ENCODE measurements at places on chromosomes 6 and 20.

GRCh38 chr6:157069585-157069984 lies 253.7 kb downstream of the TMEM242 start:
- no peak for DNase-seq

DNA sequence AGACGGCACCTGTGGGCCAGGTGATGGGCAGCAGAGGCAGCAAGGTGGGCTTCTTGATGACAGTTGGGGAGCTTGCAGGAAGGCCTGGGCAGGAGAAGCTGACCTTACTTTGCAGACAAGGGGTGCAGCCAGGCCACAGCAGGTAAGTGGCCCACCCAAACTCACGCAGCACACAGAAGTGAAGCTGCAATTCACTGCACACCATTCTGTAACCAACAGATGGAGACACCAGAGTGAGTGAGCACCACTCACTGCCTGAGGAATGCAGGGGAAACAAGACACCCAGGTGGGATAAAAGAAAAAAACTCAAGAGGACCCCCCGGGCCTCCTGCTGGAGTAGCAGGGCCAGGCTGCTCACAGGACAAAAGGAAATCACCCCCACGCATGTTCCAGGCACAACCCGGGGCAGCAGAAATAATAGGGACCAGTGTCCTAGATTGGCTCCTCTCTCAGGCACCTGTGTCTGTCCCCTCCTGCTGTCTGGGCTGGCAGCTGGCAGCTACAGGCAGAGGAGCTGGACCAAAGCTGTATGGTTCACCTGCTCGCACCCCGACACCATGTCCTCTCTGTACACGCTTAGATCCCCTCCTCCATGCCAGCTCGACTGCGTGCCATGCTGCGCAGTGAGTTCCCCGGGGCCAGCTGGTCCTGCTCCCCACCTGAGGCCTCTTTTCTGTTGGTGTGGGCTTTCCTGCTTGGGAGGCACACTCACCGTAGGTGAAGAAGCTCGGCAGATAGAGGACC lies 4.9 kb downstream of the MTCH1 start:
- DNase-seq, result no peak

GRCh38 chr6:71179249-71179885 lies 109.2 kb upstream of the OGFRL1 start:
- DNase-seq, result no peak

DNA sequence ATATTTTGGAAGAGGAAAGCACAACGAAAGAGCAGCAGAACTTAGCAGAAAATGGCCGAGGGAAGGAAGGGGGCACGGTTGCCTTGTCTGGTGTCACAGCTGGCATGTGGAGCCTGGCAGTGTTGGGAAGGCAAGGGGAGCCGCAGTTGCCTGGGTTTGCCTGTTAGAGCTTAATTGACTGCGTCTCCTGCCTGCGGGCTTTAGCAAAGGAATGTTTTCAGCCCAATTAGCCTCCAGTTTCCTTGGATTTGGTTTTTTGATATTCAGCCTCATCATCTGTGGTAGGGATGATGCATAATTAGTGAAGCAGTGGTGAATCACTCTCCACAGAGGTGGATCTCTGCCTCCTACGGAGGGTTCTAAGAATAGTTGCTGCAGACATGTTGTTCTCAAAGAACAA lies 832.6 kb downstream of the QKI start:
- no peak for DNase-seq

- DNase-seq, result no peak
Observed at GRCh38 chr6:159359581-159360297, 190.5 kb downstream of the FNDC1 start.

DNA sequence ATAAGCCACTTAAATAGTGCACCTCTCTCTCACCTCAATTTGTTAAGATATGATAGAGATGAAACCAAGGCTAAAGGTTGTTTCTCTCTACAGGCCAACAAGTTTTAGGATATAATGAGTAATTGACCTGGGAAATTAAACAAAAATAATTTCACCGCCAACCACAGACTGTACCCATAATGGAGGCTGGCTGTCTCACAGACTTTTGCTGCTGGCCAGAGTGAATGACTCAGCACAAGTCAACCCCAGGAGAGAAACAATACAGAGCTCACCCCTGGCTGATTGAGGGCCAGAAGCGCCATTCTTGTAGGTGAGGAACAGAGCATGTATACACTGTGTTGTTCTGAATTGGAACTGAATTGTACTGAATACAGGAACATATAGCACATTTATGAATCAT lies 99.9 kb downstream of the CAP2 start:
- peak; percentile 83 for DNase-seq

DNA sequence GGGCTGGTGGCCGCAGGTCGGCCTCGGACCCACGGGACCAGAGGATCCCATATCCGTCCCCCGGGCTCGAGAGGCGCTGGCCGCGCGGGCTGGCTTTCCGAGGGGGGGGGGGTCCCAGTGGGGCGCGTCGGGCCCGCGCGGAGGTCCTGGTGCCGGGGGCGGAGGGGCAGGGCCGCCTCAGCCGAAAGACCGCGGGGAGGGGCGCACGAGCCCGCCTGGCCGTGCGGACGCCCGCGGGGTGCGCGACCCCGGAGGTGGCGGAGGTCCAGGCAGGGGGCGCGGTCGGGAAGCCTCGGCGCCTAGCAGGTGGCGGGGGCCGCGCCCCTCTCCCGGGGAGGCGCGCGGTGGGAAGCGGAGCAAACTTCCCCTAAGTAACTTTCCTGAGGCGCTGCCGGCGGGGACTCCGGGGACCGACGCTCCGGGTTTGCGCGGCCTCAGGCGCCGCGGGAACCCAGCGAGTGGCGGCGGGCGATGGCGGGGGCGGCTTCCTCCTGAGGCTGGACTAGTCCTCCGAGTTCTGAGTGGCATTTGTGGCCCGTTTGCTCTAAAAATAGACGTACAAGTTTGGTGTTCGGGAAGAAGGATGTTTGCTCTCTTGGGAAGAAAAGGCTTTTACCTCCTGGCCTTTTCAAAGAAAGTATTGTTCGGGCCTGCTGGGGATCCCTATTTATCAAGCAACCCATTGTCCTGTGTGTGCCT lies 26.5 kb upstream of the BTBD3 start:
- peak; percentile 55 for DNase-seq

DNA sequence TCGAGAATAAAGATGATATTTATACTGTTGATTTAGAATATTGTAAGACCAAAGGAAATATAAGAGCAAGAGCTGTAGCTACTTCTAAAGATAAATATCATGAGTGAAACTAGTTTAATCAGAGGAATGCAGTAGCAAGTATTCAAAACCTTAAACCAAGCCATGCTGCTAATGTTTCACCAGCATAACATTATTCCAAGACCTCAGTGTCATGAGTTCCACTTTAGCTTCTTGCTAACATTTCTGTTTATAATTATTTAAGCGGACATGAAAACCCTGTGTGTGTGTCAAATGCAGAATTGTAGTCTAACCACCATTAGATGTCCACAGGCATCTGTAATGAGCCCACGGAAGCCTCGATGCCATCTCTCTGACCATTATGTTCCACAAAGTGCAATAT lies 752.6 kb upstream of the MARCKS start:
- DNase-seq, result no peak

GRCh38 chr20:32737371-32738223 lies 5.7 kb downstream of the COMMD7 start:
- DNase-seq, result peak; percentile 86

GRCh38 chr6:157813191-157813590 lies 9.9 kb upstream of the SNX9 start:
- peak; percentile 45 for DNase-seq

DNA sequence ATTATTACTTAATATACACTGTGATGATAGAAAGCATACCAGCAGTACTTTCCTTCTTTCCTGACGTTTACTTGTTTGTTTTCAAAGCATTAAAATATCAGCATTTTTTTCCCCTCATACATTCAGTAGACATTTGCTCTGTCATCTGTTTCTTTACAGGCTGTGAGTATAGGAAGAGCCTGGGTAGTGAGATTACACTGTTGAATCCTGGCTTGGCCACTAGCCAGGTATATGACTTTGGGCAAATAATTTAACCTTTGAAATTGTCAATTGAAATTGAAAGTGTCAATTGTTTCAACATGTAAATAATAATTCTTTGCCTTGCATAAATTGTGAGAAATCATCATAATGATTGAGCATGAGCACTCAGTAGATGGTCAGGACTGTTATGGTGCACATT lies 336.2 kb downstream of the CDKAL1 start:
- no peak for DNase-seq

Measured in EH (cell line).